ENCODE measurements at places on chromosomes 7 and 10.

DNA sequence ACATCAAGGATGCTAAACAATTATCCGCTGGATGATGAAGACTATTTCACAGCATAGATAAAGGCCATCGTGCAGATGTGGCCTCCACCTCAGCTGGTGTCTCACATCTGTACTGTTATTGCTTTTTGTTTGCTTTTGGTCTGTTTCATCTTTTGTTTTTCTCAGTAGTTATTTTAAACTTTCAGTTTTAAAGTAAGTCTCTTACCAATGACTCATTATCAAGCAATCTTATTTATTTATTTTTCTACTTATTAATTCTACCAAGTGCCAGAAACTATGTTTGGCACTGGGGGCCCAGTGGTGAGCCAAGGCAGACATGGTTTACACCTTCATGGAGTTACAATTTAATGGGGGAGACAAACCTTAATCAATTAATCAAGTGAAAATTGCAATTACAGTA is 250.9 kb upstream of the TMEM72 start:
- DNase-seq, result no peak

- peak; percentile 36 for DNase-seq
Observed at GRCh38 chr10:79384773-79385391, 37.6 kb downstream of the PPIF start.

- no peak for DNase-seq
Observed at GRCh38 chr10:33506838-33507661, 172.6 kb upstream of the NRP1 start.

DNA sequence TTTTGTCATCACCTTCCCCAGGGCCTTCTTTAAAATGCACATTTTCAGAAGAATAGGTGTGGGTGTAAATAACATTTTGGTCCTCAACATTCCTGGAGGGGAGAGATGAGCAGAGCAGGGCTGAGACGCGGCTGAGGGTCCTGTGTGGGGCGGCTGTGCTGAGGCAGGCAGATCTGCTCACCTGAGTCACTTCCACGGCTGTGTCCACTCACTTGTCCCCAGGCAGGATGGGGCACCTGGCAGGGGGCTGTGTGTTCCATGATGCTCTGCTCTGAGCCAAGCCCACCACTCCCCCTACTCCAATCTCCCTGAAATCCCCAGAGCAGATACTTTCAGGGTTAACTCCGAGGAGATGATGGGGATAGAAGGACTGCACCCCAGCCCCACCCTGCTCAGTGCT is 93.8 kb downstream of the GLRX3 start:
- DNase-seq, result no peak

Measured in H7 (cell line).